ENCODE measurements at places on chromosomes 6 and 20.

DNA sequence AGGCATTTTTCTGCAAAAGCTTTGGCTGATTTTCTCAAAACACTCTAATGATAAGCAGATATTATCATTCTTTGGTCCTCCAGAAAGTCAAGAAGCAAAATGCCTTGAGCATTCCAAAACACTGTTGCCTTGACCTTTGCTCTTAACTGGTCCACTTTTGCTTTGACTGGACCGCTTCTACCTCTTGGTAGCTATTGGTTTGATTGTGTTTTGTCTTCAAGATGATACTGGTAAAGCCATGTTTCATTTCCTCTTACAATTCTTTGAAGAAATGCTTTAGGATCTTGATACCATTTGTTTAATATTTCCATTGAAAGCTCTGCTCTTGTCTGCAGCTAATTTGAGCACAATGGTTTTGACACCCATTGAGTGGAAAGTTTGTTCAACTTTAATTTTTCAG lies 35.6 kb upstream of the SDHAF4 start:
- DNase-seq: no peak

DNA sequence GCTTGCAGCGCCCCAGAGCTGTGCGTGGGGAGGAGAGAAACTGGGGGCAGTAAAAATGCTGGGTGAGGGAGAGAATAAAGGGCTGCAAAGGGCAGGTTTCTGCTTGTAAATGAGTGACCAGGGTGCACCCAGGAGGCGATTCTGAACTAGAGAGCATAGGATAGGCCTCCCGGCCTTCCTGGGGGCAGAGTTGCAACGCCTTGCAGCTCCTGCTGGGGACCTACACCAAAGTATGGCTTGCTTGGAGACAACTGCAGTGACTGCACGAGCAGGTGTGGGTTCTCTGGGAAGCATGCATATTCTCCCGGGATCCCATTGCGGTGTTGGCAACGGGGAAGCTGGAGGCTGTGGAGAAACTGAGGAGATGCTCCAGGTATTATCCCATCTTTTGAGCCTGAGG lies 111.6 kb upstream of the SPACA1 start:
- no peak for DNase-seq

GRCh38 chr6:27811451-27811772 lies 100.8 kb downstream of the OR2B2 start:
- no peak for DNase-seq

GRCh38 chr6:53926505-53926904 lies 131.7 kb downstream of the LRRC1 start:
- no peak for DNase-seq

DNA sequence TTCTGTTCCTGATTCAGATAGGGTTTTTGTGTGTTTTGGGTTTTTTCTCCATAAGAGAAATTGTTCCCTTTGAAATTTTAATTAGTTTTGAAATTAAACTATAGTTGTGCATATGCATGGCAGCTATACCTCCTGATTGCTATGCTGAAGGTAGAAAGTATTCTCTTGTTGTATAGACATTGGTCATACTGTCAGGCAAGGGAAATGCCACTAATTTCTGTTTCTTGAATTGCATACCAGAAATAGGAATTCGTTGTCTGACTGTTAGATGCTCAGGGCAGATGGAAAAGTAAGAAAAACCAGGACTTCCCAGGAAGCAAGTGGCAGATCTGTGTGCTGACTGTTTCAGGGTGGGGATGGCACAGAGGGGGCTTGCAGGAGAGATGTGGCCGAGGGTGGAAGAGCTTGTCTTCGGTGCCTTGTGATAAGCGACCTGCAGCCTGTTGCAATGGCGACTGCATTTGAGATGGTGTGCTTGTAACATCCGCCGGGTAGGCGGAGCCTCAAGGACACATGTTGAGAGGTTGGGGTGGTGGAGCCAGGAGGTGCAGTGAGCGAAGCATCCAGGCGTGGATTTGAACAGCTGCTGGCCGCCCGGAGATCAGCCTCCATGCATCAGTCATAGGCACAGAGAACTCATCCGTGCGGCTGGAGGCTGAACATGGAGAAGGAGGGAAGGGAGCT lies 42.8 kb downstream of the RREB1 start:
- no peak for DNase-seq
